Keratinocyte (primary cell): ENCODE measurements at places on chromosomes 3 and 15.

DNA sequence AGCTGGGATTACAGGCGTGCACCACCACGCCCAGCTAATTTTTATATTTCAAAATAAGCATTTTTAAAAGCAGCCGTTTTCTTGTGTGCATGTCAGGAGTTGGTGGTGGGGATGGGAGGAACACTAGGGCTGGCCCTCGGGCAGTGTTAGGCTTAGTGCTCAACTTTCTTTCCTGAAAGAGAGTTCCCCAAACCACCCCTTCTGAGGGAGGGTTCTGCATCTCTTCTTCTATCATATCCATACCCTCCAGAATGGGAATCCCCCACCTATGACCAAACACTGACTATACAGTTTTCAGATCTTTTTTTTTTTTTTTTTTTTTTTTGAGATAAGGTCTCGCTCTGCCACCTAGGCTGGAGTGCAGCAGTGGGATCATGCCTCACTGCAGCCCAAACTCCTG, 12.5 kb downstream of the PFKFB4 start:
- DNase-seq: no peak

GRCh38 chr15:39752246-39752645, 30.4 kb downstream of the FSIP1 start:
- DNase-seq: no peak

DNA sequence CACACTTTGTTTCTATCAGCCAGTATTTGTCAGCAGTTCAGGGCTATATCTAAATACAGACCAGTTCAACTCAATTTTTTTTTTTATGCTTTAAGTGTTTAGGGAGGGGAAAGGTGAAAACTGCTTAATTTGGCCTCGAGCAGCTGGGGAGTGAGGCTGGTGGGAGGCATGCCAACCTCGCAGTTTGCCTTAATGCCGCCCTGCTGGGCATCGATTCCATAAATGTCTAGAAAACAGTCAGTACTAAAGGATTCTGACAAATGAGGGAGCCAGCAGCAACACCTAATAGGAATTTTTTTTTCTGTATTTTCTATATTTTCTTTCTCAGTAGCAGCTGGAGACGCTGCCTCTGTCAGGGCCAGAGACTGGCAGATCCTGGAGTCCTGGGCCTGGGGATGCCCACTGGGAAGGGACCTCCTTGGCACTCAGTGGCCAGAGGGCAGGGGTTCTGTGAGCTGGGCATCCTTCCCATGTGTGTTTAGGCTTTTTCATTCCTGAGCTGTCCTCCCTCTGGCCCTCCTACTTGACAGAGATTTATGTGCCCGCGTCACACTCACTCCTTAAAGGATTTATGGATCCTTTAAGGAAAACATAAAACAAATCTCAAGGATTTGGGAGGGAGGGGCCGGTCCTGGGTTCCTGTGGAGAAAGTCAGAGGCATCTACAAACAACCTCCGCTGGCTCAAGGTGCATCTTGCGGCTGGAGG, 117.8 kb downstream of the WNT5A start:
- no peak for DNase-seq

DNA sequence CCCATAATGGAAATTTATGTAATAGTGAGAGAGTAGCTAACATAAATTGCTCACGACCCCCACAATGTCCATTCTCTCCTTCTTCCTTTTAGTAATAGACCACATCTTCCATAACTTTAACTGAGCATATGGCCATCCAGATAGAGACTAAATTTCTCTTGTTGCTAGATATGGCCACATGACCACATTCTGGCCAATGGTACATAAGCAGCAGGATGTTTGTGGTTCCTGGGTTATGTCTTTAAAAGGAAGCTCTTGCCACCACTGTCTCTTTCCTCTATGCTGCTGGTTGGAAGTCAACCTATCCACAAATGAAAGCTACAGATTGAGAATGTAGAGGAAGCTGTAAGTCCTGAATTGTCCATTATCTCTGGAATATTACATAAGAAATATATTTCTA, 59.7 kb upstream of the NPHP3 start:
- no peak for DNase-seq

GRCh38 chr3:100972867-100973266, 20.4 kb downstream of the ABI3BP start:
- DNase-seq: no peak

DNA sequence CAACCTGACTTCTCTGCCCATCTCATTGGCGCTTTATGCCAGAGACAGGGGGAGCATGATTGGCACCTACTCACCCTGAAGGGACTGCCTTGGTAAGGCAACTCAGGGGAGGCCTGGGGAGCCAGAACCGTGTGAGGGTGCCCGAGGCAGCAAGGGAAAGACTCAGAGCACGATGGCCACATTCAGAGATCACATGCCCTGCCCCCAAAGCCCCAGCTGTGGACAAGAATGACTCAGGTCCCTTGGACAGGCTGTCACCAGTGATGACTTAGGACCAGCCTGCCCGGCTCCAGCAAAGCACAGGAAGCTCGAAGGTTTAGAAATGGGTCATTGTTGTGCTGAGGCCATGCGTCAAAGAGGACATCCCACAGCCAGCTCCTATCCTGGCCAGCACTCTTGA, 49.1 kb upstream of the LIMD1 start:
- DNase-seq: no peak

DNA sequence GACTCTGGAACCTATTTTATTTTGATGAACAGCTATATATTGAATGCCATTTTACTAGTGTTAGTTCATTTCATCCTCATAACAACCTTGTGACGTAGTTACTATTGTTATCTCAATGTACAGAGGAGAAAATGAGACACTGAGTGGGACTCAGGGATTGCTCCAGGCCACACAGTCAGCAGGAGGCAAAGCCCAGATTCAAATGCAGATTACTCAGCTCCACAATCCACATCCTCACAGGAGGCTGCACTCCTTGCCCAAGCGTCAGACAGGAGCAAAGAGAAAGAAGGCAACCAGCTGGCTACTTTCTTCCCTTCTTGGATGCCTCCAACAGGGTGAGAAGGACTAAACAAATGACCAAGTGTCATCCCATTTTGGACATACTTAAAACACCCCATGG, 92.0 kb upstream of the CCDC54 start:
- no peak for DNase-seq

DNA sequence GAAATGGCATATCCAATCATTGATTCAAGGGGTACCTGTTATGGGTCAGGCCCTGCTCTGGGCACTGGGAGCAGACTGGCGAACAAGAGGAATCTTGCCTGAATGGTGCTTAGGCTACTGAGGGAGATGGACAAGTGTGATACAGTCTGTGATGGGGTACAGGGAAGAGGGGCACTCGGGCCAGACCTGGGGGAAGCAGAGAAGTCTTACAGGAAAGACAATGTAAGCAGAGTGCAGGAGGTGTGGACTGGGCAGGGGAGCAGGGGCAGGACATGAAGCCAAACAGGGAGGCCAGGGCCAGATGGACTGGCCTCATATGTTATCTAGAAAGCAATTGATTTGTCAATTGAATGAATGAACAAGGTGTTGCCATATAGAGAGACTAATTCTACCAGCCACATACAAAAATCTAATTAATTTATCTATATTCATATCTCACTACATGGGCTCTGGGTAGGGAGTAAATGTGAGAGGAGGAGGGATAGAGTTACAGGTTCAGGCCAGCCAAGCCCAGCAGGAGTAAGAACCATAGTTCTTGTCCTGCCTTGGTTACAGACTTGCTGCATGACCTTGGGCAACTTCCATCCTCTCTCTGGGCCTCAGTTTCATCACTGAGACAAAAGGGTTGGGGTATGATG, 3.6 kb upstream of the IGDCC4 start:
- DNase-seq: no peak

DNA sequence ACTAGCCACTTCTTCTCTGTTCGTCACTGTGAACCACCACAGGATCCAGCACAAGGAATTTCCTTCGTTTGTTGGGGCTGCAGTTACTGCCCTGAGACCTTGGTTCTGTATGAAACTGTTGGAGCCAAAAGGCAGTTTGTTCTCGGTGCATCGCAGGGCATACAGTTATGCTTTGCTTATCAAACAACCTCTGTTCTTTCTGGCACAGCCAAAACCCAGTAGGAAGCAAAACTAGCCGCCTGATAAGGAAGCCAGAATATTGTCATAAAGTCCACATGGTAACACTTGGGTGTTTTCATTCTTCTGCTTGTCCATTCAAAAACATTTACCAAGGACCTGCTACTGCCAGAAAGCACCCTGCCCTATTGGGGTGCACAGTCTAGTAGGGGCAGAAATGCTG, 116.1 kb downstream of the RAB11A start:
- DNase-seq: no peak

DNA sequence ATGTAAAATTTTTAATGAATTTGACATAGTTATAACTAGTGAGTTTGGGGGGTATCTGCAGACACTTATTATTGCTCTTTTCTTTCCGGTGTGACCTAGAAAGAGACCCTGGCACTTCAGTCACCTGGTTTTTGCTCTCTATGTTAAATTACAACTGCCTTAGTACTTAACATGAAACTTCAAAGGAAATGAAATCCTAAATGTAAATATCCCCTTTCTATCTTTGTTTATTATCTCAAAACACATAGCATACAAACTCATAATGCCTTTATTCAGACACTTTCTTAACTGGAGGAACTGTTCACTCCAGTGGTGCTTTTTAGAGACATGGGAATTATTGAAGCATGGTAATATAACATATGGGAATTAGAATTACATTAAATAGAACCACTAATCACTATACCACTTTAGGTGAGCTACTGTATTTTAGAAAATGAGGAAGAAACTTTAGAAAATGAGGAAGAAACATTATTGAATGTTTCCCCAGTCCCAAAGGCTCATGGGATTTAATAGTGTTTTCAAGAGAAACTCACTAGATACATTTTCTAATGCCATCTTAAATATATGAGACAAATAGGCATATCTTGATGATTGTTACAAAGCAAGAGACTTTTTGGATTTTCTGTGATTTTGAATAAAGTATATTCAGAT, 119.5 kb upstream of the MLF1 start:
- no peak for DNase-seq

DNA sequence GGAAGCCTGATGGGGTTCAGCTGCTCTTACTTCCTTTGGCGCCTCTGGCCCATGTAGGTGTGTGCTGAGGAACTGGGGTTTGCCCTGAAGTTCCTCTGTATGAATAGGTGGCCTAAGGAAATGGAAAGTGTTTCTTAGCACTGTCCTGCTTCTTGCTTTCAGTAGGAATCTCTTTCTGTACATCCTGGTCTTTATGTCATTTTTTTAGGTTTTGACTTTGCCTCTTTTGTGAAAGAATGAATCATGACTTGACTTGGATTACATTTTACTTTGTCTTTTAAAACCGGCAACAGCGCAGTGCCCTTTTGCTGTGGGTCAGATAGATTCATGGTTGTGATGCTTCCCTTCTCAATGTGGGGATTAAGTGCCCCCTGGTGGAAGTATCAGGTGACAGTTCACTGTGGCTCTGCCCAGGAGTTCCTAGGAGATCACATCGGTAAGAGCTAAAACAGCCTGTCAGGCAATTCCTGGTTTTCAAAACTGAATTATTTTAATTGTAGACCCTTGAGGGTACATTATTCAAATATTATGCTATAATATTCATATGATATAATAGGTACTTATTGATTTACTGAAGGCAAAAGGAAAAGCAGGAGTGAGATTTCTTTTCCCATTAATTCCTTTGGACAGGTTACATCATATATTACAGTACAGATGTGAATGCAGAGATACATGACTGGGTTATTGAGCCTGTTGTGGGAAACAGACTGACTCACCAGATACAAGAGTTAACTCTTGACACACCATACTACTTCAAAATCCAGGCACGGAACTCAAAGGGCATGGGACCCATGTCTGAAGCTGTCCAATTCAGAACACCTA, 95.4 kb downstream of the HCN4 start:
- DNase-seq: no peak

- DNase-seq: no peak
Observed at GRCh38 chr3:127786353-127787070, 35.8 kb downstream of the MGLL start.

DNA sequence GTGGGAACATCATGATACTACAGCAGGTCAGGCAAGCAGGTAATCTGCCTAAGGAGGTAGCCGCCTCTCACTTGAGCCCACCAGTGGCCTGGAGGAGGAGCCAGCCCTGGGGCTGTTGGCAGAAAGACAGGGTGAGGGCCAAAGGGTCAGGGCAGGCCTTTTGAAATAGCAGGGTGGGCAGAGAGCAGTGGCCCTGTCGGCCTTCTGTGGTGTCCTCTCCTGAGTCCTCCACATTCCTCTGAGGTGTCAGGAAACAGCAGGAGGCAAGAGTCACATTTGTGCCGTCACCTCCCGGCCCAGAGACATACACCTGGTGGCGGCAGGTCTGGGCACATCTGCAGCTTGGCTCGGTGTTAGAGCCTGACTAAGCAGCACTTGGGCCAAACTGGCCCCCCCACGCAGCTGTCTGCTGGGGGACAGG, 3.9 kb upstream of the BNC1 start:
- peak; percentile 91 for DNase-seq

DNA sequence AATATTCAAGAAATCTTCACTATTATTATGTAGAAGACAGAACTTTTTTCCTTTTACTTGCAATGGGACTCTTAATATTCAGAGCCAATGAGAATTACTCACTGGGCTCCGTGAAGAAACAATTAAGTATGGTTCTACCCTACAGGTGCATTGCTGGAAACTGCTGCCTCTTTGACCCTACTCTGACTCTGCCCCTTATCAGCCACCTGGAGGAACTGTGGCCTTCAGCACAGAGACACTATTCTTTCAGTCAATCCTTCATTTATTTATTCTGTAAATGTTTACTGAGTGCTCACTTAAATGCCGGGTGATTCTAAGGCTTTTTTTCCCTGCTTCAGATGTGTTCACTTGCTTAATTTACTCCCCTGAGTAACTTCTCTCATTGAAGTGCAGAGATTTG, 163.2 kb downstream of the SYNPR start:
- no peak for DNase-seq

- DNase-seq: no peak
Observed at GRCh38 chr3:84904816-84905555, 53.8 kb upstream of the CADM2 start.
